EL (cell line): ENCODE measurements at places on chromosomes 6 and 20.
A peak's percentile ranks its signal among the peaks of the same experiment; 100 is the strongest.

DNA sequence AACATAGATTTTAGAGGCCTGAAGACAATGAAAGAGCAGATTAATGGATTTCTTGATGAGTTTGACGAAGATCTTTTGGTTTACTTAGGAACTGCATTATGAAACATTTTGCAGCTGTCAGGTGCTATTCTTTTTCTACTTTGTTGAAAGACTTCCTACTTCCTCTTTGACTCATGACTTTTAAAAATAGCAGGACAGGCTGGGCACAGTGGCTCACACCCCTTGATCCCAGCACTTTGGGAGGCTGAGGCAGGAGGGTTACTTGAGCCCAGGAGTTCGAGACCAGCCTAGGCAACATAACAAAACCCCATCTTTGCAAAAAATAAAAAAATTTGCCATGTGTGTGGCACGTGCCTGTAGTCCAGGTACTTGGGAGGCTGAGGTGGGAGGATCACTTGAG, 52.0 kb downstream of the ITCH start:
- DNase-seq = no peak

GRCh38 chr20:324177-325044, 941 bp upstream of the SOX12 start:
- peak; percentile 92 for DNase-seq

DNA sequence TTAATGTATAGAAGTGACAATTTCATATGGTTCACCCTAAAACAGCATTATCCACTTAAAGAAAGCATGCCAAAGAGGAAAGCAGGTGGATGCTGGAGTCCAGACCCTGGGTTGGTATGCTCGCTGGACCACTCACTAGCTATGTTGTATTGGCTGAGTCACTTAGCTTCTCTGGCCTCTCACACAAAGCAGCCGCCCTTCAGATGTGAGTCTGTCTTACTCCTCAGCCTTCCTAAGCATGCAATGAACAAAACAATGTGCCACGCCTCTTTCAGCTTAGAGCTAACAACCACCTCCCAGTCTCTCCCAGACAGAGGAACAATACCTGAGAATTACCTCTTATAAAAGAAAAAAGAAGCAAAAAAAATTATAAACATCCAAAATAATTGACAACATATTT, 29.4 kb downstream of the SIM1 start:
- DNase-seq = peak; percentile 72

GRCh38 chr6:81075974-81076373, 676.5 kb downstream of the TENT5A start:
- DNase-seq = peak; percentile 16

GRCh38 chr6:55497694-55498093, 81.3 kb downstream of the HMGCLL1 start:
- DNase-seq = no peak

GRCh38 chr6:130896249-130896648, 69.0 kb downstream of the SMLR1 start:
- no peak for DNase-seq

- DNase-seq = no peak
These were observed 79.3 kb downstream of the PTCHD4 start for GRCh38 chr6:48031711-48032110.

DNA sequence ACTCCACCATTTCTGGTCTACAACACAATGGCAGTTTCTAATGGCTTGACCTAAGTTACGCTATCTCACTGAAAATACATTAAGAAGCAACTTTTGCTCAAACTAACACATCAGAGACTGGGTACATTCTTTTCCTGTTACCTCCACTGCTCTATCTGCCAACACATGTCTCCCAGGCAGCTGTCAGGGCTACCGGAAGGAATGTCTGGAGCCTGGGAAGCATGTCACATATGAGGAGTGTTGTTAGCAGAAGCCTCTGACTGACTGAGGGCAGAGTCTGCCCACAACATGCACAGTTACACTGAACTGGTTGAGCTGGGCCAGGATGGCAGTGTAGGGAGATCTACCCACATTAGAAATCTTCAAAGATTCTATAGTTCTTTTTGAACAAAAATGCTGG, 264.5 kb downstream of the KIF16B start:
- DNase-seq = peak; percentile 6

DNA sequence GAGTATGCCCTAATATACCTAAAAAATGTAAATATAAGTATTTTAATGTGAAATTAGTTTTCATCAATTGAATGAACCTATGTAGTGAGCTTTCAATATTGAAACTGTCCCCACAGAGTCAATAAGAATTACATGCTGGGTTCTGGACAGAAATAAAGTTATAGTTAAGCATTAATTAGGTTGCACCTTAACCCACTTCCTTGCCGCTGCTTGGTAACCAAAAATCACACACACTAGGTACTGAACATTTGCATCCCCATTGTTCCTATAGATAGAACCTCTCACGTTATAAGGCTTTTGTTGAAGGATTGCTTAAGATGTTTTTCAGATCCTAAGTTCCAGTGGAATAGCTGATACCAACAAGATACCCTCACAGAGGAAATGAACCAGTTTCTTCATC, 237.1 kb upstream of the OPRM1 start:
- DNase-seq = no peak

- DNase-seq = no peak
These were observed 18.0 kb downstream of the PEX7 start for GRCh38 chr6:136840276-136841001.

GRCh38 chr6:1481286-1481685, 91.9 kb downstream of the FOXF2 start:
- peak; percentile 99 for DNase-seq

DNA sequence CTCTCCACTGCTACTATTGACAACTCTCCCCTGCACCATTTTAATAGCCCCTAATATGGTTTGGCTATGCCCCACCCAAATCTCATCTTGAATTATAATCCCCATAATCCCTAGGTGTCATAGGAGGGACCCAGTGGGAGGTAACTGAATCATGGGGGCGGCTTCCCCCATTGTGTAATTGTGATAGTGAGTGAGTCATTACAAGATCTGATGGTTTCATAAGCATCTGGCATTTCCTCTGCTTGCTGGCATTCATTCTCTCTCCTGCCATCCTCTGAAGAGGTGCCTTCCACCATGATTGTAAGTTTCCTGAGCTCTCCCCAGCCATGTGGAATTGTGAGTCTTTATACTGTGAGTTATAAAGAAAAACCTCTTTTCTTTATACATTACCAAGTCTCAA, 74.1 kb upstream of the TCF21 start:
- peak; percentile 75 for DNase-seq

DNA sequence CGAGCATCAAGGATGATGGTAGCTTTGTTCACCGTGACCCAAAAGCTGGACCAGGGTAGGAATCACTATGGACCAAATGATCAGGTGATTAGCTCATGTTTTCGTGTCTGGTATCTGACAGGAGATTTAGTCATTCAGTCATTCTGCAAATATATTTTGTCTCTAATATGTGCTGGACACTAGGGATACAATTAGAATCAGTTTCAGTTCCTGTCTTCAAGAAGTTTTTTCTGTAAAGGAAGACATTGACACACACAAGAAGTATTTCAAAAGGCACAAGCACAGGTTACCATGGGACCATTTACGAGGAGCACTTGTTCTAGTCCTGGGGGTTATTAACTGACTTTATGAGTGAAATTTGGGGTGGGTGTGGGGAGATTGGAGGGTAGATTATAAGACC, 244.9 kb downstream of the HIVEP2 start:
- DNase-seq = no peak

DNA sequence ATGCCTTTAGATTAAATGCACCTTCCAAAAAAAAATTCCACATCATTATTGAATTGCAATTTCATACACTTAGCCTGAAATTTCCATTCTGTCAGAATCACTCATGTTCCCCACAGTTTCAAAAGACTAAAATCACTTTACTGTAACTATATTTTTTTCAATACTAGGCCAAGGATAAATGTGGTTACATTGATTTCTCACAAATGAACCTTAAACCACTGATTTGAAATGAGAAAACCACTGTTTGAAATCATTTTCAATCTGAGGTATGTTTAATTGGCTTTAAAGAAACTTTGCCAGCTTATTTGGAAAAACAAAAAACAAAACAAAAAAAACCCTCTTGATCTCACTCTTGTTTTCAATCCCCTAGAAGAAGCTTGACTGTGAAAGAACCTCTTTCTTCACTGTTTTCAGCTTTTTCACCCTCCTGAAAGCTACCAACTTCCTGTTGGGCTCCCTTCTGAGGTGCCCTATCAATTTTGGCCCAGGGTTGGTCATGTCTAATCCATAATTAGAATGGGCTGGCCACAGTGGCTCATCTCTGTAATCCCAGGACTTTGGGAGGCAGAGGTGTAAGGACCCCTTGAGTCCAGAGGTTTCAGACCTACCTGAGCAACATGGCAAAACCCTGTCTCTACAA, 242.5 kb downstream of the ADGRG6 start:
- no peak for DNase-seq

- DNase-seq = no peak
These were observed 242.4 kb downstream of the KCNQ5 start for GRCh38 chr6:72864236-72864635.

GRCh38 chr6:28914941-28915340, 8.8 kb downstream of the TRIM27 start:
- no peak for DNase-seq

DNA sequence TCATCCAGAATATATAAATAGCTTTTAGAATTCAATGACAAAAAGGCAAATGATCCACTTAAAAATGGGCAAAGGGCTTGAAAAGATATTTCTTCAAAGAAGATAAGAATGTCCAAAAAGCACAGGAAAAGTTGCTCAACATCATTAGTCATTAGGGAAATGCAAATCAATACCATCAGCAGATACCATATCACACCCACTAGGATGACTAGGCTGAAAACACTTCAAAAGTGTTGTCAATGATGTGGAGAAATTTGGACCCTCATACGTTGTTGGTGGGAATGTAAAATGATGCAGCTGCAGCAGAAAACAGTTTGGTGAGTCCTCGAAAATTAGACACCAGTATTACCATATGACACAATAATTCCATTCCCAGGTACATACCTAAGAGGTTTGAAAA, 303.6 kb upstream of the SLC35B3 start:
- peak; percentile 7 for DNase-seq

GRCh38 chr6:100906325-100906724, 25.2 kb upstream of the ASCC3 start:
- no peak for DNase-seq

- no peak for DNase-seq
These were observed 1008.3 kb downstream of the KIF16B start for GRCh38 chr20:15564981-15565380.

- no peak for DNase-seq
These were observed 25.3 kb downstream of the CASS4 start for GRCh38 chr20:56437196-56437960.

- DNase-seq = no peak
These were observed 91.6 kb upstream of the RIPOR2 start for GRCh38 chr6:25027221-25027916.

DNA sequence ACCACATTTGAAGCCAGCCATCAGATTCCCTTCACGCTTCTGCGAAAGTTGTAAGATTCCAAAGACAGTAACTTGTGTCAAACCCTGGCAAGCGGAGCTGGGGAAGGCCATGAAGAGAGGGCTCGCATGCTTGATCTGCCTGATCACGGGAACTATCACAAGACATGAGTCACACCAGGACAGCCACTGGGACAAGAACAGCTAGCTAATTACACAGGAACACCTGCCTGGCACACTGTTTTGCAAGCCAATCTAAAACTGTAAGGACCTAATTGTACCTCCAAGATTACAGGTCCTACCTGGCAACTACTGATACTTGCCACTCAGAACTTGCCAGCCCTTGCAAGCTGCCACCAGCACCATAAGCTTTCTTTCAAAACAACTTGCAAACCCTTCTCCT, 289.3 kb downstream of the KIF16B start:
- no peak for DNase-seq

DNA sequence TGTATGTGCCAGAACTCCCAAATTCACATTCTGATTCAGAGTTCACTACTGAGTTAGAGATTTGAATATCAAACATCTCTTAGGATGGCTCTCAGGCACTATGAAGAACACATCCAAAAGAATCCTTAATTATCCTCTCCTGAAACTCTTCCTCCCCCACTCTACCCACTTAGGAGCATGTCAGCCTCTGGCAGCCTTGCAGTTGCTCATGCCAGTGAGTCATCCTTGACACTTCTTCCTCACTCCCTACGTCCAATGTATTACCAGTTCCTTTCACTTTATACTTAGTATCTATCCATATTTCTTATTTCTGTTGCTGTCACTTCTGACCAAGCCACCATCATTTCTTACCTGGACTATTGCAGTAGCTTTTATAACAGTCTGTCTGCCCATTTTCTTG, 192.0 kb upstream of the IMPG1 start:
- DNase-seq = peak; percentile 20

GRCh38 chr6:162539321-162539720, 188.2 kb downstream of the PRKN start:
- DNase-seq = no peak

DNA sequence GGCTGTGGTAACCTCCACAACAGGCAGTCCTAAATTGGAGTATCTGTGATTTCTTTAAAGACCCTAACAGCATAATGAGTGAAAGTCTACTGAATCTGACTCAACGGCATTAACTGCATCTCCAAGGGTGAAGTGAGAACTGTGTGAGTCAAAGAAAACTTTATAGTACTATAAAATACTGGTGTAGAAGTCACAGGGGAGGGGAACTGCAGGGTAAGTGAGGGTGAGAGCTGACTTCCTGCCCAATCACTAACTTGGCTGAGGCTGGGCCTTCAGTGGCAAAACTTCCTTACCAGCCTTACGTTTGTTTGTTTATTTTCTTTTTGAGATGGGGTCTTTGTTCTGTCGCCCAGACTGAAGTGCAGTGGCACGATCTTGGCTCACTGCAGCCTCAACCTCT, 109.8 kb downstream of the PTPRK start:
- DNase-seq = peak; percentile 16

DNA sequence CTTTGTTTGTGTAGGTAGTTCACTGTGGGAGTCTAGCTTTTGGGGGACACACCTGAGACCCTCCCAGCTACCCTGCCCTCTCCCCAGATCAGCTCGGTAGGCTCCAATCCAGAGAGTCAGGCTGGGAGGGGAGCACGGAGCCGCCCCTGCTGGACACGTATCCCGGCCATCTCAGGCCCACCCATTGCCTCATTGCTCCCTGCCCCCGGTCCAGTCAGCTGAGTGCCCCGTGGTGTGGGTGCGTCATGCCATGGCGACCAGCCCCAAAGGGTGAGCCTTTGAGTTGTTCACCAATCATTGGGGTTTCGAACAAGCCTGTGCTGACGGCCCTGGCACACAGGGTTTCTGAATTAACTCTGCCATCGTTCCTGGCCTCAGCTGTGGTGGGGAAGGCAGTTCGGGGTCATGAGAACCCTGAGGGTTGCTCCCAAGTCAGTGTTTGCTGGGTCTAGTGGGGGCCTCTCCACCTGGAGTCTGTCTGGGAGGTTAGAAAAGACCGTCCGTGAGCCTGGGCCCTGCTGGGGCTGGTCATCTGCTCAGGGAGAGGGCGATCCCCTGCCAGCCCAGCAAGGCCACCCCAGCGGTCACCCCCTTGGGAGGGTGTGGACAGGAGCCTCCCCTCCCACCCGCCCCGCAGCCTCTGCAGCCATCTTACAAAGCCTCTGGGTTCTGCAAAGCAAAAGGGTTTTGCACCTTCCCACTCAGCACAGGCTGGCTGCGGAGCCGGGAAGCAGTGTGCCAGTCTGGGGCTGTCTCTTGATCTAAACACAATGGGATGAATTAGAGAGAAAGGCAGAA, 34.5 kb downstream of the NTSR1 start:
- DNase-seq = no peak
